Progenitor cell of endocrine pancreas (in vitro differentiated cells): ENCODE measurements at places on chromosomes 16 and 17. TPM values are rescaled to one million over a fixed set of nuclear protein-coding genes. Genes with fewer than 3 reads are reported as not detected.

MYL11 gene
- 2.6 and 3.5 TPM in 2 replicates for total RNA-seq

EFNB3 gene
- 32.3 and 34.5 TPM in 2 replicates for total RNA-seq

TLCD3B gene
- total RNA-seq: 1.5 and 1.7 TPM in 2 replicates

PERCC1 gene
- total RNA-seq: 7.1 and 7.6 TPM in 2 replicates

DNA sequence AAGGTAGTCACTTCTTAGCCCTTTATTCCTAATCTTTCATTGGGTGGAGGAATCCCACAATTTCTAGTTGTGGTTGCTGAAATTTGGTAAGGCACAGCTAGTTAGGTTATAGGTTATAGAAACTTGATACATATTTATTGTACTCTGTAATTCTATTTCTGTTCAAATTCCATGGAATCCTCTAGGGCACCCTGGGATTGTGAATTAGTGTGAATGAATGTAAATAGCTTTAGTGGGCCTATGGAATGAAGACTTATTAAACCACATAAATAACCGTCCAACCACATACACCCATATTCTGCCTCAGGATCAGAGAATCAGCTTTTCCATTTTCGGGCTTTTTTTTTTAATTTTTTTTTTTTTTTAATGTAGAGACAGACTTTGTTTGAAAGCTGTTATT lies 9.2 kb downstream of the TANC2 start:
- H3K36me3 ChIP-seq: no peaks in the 10 kb centered on the region
- no peak overlapping the region for H3K27ac ChIP-seq
- no peaks in the 10 kb centered on the region for H3K4me1 ChIP-seq
- H3K4me3 ChIP-seq: no peak overlapping the region
- no peaks in the 10 kb centered on the region for H3K27me3 ChIP-seq

GRCh38 chr17:35900708-35901480 lies 20.7 kb upstream of the CCL5 start:
- H3K27ac ChIP-seq: no peak overlapping the region
- no peak overlapping the region for H3K4me3 ChIP-seq
- DNase-seq: no peak
- no peaks in the 10 kb centered on the region for H3K36me3 ChIP-seq

GRCh38 chr17:81869221-81870130 lies 1.7 kb downstream of the ARHGDIA start:
- no peaks in the 10 kb centered on the region for H3K27me3 ChIP-seq
- H3K27ac ChIP-seq: peak overlapping the region; percentile 89
- H3K36me3 ChIP-seq: peaks cover 3% of the 10 kb centered on the region
- H3K4me1 ChIP-seq: peaks cover 5% of the 10 kb centered on the region

DNA sequence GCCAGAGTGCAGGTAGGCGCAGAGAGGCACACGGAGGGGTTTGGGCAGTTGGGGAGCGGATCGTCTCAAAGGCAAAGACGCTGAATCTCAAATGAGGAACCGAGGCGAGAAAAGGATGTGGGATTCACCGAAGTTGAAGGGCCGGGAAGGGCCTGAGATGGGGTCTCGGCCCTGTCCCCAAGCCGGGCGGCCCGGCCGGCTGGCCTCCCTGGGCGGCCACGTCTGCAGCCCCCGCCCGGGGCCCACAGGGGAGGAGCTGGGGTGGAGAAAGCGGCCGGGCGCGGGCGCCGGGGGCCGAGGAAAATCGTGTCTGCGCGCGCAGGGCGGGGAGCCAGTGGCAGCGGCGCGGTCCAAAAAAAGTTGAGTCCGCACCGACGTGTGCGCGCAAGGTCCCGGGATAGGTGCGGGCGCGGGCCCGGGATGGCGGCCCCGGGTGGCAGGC lies 458 bp downstream of the SLC12A4 start:
- H3K4me1 ChIP-seq: peaks cover 29% of the 10 kb centered on the region
- no peaks in the 10 kb centered on the region for H3K27me3 ChIP-seq
- H3K27ac ChIP-seq: peak overlapping the region; percentile 97
- DNase-seq: peak; percentile 32
- H3K4me3 ChIP-seq: peak overlapping the region; percentile 98

DNA sequence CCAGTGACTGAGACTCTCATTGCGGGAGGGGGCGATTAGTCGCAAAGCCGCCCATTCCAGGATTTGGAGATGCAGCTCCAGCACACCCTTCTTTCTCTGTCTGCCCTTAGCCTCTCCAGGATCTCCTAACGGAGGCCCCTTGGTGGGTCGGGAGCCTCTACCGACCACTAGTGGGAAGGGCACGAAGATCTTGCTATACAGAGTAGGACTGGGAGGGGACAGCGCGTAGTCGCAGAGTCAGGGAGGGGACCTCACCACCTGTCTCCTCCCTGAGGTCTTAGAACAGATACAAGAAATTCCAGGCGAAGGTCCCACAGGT lies 588 bp upstream of the SMTNL2 start:
- peak overlapping the region; percentile 96 for H3K27ac ChIP-seq
- H3K36me3 ChIP-seq: no peaks in the 10 kb centered on the region
- peaks cover 29% of the 10 kb centered on the region for H3K4me1 ChIP-seq
- H3K27me3 ChIP-seq: peaks cover 39% of the 10 kb centered on the region
- no peak for DNase-seq

DNA sequence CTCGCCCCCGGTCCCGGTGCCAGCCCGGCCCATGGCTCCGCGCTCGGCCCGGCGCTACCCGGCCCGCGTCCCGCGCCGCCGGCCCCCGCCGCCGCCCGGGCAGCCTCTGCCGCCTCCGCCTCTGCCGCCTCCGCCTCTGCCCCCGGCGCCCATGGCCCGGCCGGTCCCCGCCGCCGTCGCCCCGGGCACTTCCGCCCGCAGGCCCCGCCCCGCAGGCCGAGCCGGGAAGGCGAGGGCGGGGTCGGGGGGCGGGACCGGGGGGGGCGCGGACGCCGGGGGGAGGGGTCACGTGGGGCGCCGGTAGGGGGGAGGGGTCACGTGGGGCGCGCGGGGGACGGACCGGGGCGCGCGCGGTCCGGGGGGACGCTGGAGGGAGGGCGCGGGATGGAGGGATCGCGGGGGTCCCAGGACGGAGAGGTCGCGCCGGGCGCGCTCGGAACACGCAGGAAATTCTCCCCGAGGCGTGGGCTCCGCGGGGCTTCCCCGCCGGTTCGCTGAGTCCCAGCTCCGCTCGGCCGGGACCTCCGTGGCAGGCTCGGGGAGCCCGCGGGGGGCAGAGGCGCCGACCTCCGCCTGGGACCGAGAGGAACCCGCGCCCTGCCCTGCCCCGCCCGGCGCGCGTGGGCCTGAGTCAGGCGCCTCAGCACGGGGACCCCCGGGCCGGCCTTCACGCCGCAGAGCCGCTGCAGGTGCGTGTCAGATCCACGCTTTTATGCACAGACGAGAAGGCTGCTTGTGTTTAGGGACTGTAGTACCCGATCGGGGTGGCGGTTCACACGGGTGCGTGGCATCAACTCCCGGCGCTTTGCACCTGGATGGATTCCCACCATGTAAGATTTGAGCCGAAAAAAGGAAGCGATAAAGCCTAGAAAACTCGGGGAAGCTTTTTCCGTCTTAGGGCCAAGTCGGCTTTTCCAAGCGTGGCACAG lies at the start of gene PGAP6:
Gene PGAP6, minus strand, starts transcription at position 190 of the 929 bp plus-strand sequence. Its CDS starts 157 bp downstream, at position 33.
- peak within 1 kb of the TSS; percentile 92 for H3K27ac ChIP-seq
- peak within 1 kb of the TSS; percentile 84 for H3K4me3 ChIP-seq
- no peaks in the 10 kb centered on the region for H3K27me3 ChIP-seq
- DNase-seq: no peak
- no peaks in the 10 kb centered on the region for H3K36me3 ChIP-seq

DNA sequence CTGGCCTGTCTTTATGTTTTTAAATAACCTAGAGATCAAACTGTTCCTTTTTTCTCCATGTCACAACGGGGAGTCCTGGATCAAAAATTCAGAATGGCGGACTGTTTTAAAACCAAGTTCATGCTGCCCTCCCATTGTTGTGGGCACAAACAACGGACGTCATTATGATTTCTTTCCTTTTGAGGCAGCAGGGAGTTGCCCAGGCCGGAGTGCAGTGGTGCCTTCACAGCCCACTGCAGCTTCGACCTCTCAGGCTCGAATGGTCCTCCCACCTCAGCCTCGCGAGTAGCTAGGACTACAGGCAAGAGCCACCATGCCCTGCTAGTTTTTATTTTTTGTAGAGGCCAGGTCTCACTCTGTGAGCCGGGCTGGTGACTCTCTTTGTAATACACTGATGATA lies 26.5 kb downstream of the NDE1 start:
- no peak overlapping the region for H3K4me3 ChIP-seq
- H3K27ac ChIP-seq: no peak overlapping the region
- H3K4me1 ChIP-seq: peaks cover 2% of the 10 kb centered on the region
- no peaks in the 10 kb centered on the region for H3K27me3 ChIP-seq
- H3K36me3 ChIP-seq: peaks cover 12% of the 10 kb centered on the region

DNA sequence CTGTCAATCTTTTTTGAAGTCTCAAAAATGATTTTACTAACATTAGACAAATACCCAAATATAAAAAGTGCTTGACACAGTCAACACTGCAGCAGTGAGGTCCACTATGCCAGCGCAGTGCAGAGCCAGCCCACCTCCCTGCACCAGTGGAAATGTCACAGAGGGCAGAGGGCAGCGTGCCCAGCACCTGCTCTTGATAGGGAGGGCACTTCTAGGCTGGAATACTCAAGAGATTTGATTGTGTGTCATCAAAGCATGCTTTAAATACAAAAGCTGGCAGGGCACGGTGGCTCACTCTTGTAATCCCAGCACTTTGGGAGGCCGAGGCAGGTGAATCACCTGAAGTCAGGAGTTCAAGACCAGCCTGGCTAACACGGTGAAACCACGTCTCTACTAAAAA lies 136.0 kb downstream of the ANKRD11 start:
- peaks cover 3% of the 10 kb centered on the region for H3K36me3 ChIP-seq
- peaks cover 31% of the 10 kb centered on the region for H3K4me1 ChIP-seq
- no peaks in the 10 kb centered on the region for H3K27me3 ChIP-seq
- DNase-seq: no peak

GRCh38 chr17:44200478-44201155 lies 933 bp upstream of the ATXN7L3 start:
- DNase-seq: no peak
- no peaks in the 10 kb centered on the region for H3K27me3 ChIP-seq
- H3K36me3 ChIP-seq: peaks cover 7% of the 10 kb centered on the region

- peaks cover 1% of the 10 kb centered on the region for H3K36me3 ChIP-seq
- peaks cover 50% of the 10 kb centered on the region for H3K4me1 ChIP-seq
- DNase-seq: no peak
Observed at GRCh38 chr17:17739388-17740066, 58.3 kb downstream of the RAI1 start.

- H3K4me3 ChIP-seq: no peak overlapping the region
- H3K36me3 ChIP-seq: peaks cover 4% of the 10 kb centered on the region
- H3K4me1 ChIP-seq: peaks cover 21% of the 10 kb centered on the region
- DNase-seq: no peak
- no peak overlapping the region for H3K27ac ChIP-seq
Observed at GRCh38 chr17:81403671-81404534, 8.6 kb downstream of the BAHCC1 start.

DNA sequence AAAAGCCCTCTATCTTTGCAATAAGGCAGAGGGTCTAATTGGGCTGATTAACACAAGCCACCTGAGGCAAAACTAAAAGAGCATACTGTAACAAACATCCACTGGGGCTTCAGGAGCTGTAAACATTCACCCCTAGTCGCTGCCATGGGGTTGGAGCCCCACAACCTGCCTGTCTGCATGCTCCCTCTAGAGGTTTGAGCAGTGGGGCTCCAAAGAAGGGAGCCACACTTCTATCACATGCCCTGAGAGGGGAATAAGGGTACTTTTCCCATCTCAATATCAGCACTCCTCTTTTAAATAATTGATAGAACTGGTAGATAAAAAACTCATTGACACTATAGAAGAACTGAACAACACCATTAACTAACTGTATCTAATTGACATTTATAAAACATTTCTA lies 130.1 kb upstream of the COX10 start:
- H3K4me3 ChIP-seq: no peak overlapping the region
- no peak overlapping the region for H3K27ac ChIP-seq
- H3K4me1 ChIP-seq: peaks cover 7% of the 10 kb centered on the region
- no peaks in the 10 kb centered on the region for H3K27me3 ChIP-seq

- no peak for DNase-seq
- H3K4me3 ChIP-seq: no peak overlapping the region
- H3K27me3 ChIP-seq: no peaks in the 10 kb centered on the region
- peaks cover 21% of the 10 kb centered on the region for H3K36me3 ChIP-seq
- H3K27ac ChIP-seq: no peak overlapping the region
- H3K4me1 ChIP-seq: no peaks in the 10 kb centered on the region
Observed at GRCh38 chr16:28983644-28984043, 1.2 kb upstream of the LAT start.

DNA sequence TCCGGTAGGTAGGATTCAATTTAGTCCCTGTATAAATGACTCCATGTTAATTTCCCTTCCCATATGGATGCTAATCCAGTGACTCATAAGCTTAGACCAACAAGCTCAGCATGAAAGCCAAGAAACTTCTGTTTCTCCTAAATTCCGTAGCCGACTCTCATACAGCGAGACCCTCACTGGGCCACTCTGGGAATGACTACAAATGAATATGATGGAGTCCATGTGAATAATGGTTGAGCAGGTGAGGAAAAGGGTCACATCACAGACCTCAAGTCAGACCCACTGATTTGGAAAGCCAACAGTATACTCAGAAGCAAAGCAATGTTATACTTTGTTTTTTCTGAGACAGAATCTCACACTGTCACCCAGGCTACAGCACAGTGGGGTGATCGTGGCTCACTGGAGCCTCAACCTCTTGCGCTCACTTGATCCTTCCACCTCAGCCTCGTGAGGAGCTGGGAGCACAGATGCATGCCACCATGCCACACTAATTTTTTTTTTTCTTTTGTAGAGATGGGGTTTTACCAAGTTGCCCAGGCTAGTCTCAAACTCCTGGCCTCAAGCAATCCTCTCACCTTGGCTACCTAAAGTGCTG lies 14.6 kb downstream of the RSL1D1 start:
- H3K27me3 ChIP-seq: no peaks in the 10 kb centered on the region
- no peak for DNase-seq
- H3K27ac ChIP-seq: peak overlapping the region; percentile 76
- H3K36me3 ChIP-seq: peaks cover 17% of the 10 kb centered on the region

DNA sequence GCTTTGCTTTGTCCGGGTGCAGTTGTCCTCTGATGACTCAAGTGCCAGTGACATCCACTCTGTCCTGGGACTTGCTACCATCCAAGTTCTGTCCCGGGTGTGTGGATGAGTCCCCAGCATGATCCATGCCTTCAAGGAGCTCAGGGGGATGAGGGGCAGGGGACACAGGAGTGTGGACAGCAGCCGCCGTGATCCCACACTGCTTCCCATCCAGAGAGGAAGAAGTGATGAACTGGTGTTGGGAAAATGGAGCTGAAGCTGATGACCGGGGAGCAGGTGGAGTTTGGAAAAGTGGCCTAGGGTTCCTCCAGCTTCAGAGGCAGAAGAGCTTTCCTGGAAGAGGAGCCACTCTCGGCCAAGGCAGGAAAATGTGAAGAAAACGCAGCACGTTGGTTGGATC lies 249.6 kb upstream of the TNRC6C start:
- H3K27me3 ChIP-seq: peaks cover 13% of the 10 kb centered on the region
- no peak overlapping the region for H3K27ac ChIP-seq
- H3K4me3 ChIP-seq: no peak overlapping the region
- H3K36me3 ChIP-seq: no peaks in the 10 kb centered on the region
- no peaks in the 10 kb centered on the region for H3K4me1 ChIP-seq

GRCh38 chr17:60390925-60391470 lies 935 bp downstream of the USP32 start:
- H3K27ac ChIP-seq: peak overlapping the region; percentile 96
- no peaks in the 10 kb centered on the region for H3K27me3 ChIP-seq
- no peaks in the 10 kb centered on the region for H3K36me3 ChIP-seq
- DNase-seq: no peak
- H3K4me1 ChIP-seq: peaks cover 35% of the 10 kb centered on the region
